Stimulated activated CD4-positive, alpha-beta T cell treated with anti-CD3 and anti-CD28 coated beads, Interleukin-2, amount 100 ng/mL, for 48 hours (primary cell): ENCODE measurements at places on chromosomes 2 and 18.

DNA sequence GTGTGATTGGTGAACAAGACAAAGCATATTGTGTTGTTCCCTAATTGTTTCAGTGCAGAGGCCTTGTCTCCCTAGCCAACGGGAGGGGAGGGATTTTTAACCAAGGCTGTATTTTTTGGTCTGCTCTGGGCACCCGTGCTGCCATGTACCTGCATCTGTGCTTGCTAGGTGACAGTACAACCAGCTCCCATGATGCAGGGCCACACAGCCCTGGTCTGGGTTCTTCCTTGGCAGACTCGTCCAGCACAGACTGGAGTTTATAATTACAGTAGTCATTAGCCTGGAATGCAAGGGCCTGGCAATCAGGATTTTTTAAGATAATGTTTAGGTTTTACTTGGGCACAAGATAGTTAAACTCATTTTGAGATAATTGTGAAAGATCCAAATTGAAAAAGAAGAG is 36.4 kb downstream of the TCF7L1 start:
- no peak for DNase-seq

GRCh38 chr2:26349690-26350089 is 3.1 kb upstream of the ADGRF3 start:
- DNase-seq, result no peak

DNA sequence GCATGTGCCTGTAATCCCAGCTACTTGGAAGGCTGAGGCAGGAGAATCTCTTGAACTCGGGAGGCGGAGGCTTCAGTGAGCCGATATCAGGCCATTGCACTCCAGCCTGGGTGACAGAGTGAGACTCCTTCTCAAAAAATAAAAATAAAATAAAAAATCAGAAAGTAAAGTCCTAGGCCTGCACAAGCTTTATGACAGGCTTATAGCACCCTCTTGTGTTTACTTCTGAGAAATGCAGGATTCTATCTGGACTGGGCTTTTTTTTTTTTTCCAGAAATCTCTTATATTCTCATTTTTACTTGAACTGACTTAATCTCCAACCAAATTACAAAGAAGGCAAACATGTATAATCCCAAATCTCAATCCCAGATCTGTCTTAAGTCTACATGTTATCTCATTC is 26.1 kb upstream of the REG3G start:
- DNase-seq, result no peak

DNA sequence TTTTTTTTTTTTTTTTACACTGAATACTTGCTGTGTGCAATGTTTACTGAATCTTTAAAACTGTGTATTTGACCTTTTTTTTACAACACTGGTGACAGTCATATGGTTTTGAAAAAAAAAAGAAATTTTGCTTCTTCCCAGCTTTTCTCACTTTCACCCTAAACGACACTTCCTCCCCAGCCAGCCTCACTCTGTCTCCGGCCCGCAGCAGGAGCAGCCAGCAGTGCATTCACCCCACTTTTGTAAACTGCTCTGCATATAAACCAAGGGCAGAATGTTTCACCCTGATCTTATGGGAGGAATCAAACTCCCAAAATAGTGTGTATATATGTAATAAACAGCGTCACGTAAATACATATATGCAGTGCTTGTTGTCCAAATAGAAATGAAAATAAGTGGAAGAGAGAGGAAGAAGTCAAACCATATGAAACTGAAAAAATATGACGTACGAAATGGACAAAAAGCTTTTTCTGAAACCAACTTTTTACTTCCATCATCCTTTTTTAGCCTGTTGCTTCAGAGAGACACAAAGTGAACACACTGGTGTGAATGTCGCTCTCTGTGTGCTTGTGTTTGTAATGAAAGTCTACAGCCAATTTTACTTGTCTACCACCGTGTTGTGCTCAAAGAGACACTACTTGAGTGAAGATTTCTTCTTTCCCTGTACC is 54.2 kb downstream of the ZCCHC2 start:
- no peak for DNase-seq

DNA sequence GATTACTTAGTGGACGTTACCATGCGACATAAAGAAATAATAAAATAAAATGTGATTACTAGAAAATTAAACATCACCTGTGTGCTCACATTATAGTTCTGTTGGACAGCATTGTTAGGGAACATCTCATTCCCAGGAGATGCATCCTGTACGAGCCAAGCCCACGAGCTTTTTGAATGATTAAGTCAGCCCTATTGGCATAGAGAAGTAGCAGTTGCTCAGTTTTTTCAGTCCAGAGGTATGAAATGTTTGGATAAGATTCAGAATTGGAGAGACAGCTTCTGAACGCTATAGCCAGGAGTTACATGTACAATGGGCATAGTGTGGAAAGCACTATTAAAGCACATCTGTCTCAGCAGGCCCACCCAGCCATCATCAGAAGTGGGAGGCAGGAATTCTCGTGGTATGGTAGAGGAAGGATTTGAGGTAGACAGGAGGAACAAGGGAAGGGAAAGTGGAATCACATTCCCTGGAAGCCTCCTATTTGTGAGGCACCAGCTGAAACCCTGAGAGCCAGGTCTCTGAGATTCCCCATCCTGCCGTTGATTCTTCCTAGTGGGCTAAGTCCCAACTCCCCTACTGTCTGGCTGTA is 8.6 kb downstream of the SPATS2L start:
- DNase-seq, result no peak

DNA sequence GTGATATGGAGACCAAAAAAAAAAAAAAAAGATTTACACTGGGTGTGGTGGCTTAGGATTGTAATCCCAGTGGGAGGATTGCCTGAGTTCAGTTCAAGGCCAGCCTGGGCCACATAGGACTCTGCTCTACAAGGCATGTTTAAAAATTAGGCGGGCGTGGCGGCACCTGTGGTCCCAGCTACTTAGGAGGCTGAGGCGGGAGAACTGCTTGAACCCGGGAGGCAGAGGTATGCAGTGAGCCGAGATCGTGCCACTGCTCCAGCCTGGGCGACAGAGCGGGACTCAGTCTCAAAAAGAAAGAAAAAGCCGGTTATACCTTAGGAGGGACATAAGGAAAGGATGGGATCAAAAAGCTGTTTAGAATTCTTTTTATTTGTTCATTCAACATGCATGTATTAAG is 707 bp upstream of the SPDYA start:
- DNase-seq, result no peak

DNA sequence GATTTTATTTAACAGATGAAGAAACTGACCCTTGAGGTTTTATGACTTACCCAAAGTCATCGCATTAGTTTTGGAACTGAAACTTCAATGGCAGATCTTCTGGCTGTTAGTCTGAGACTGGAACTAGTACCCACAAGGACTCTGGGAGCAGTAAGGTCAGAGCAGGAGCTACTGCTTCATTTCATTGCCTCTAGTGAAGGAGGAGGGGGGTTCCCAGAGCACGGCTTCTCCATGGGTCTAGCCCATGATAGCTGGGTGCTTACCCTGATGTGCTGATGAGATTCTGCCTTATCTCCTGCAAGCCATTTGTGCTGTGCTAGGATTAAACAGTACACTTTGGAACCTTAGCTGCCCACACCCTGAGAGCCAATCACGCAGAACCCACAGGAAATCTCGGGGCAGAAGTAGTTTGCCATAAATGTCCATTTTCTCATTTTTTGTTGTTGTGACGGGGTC is 5.4 kb upstream of the RNASEH1 start:
- DNase-seq, result no peak

DNA sequence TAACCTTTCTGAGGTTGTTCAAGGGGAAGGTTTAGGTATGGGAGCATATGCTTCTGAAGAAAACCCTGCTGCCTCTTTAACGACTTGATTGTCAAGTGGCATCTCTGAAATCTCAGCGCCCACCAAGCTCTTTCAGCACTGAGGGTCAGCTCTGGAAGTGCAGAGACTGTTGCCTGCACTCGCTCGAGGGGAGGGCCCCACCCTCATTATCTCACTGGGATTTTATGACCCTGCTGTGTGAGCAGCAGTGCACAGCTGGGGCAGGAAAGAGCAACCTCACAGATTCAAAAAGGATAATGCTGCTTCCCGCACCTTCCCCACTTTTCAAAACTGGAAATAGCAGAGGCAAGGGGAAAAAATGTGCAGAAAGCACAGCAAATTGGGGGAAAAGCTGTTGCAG is 56.9 kb upstream of the SPRED2 start:
- no peak for DNase-seq
